ENCODE measurements at places on chromosomes 2 and 18. TPM values are rescaled to one million over a fixed set of nuclear protein-coding genes. Genes with fewer than 3 reads are reported as not detected.

The FBLN7 gene
- 0.15 TPM for total RNA-seq

DNA sequence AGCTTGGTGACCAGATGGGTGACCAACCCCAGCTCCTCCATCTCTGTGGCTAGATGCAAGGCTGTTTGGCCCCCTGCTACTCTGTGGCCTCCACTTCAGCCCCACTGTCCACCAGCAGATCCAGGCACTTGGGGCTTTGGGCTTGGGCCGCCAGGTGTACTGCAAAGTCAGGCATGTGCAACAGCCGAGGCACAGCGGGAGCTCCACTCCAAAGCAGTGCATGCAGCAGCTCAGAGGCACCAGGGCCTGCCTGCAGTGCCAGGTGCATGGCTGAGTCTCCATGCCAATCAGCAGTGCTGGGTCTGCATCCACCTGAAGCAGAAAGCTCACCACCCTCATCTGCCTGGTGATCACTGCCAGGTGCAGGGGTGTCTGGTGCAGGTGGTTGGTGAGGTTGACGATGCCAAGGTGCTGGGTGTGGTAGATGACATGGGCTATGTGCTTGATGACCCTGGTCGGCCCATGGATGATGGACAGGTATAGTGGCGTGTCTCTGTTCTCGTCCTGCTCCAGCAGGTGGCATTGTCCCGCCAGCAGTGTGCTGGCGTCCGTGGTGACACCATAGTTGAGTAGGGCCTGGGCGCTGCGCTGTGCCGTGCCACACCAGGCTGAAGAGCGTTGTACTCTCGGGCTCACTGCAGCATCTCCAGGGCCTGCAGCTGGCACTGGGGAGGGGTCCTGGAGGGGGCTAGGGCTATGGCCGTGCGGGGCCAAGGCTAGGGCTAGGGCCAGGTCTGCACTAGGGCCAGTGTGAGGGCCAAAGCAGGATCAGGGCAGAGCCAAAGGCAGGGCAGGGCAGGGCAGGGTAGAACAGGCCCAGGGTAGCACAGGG, 1.0 kb upstream of the ANKRD62 start:
- DNase-seq = no peak

DNA sequence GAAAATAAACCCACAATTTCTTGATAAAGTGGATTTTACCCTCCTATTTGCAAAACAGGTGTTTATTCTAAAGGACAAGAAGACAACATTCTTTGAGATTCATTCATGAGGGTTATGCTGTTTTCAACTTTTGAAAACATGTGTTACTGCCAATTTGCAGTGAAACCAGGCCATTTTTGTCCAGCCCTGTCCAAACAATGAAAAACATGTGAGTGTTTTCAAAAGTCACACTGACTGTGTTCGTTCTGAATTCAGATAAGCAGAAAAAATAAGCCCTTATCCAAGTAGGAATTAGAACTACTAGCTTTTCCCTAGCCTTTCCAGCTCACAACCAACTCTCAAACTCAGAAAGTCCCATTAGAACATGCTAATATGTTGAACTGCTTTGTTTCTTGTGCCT, 148.1 kb upstream of the PID1 start:
- no peak for DNase-seq

DNA sequence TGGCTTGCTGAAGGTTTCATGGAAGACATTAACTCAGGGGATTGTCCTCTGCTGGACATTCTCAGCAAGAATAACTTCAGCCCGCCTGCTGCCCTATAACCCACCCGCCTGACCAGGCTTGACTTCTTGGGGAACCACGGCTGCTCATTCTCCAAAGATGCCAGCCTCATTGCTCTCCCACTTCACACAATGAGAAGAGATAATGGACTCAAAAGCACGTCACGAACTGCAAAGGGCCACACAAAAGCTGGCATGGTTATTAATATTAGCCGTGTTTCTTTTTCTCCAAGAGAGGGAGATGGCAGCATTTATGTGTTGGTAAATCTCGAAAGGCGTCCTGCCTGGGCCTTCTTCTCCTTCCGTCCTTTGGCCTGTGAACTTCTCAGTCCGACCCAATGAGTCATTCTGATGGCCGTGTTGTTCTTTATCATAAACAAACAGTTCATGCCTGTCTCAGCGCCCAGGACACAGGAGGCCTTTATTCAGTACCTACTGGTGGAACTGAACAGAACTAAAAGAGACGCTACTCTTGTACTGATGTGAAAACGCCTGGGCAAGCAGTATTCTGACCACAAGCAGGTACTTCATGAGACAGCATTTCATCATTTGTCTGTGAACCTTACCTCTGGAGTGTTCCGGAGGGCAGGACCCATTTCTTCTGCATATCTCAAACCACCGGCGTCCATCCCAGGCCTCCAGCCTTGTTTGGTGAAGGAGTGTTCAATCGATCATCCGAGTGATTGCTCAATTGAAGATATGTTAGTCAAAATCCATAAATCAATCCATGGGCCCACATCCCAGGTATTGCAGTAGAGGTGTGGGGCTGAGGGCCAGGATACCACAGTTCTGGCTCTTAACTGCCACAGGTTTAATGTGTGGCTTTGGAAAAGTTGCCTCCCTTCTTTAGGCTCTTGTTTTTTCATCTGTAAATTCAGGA, 25.1 kb upstream of the KLHL29 start:
- no peak for DNase-seq

DNA sequence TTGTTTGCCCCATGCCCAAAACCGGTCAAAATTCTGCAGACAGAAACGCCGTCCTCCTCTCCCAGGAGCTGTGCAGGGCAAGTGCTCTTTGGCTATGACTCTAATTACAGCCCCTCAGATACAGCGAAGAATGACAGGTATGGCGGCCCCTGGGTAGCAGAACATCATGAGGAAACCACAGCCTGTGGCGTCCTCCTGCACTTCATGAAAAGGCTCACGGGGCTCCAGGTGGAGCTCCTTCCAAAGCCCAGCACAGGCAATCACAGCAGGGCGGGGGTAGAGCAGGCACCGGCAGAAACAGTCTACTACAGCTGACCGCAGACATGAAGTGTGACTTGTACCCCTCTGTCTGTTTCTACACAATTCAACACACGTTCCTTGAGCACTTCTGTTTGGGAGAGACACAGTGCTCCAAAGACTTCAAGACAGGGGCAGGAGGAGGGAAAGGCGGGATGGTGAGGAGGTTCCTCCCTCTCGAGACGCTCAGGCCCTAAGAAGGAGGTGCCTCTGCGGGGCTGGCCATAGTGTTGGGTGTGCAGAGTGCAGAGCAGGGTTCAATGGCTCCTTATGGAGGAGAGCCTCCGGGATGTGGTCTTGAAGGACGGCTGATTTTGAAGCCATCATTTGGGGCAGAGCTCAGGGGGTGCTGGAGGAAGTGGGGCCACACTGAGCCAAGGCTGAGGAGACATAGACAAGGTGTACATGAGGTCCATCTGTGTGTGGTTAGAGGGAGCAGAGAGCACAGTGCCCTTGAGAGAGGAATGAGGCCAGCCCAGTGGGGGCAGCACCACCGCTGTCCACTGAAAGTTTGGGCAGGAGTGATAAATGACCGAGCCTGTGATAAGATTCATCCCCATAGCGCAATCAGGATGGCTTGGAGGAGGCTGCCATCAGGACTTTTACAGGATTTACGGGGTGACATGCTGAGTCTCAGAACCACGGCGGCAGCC, 468.3 kb downstream of the EIPR1 start:
- no peak for DNase-seq

- no peak for DNase-seq
Measured at GRCh38 chr2:120244656-120245519, 7.8 kb upstream of the RALB start.
